Kidney (tissue), 22 donors: ENCODE measurements at places on chromosomes 4 and X.

DNA sequence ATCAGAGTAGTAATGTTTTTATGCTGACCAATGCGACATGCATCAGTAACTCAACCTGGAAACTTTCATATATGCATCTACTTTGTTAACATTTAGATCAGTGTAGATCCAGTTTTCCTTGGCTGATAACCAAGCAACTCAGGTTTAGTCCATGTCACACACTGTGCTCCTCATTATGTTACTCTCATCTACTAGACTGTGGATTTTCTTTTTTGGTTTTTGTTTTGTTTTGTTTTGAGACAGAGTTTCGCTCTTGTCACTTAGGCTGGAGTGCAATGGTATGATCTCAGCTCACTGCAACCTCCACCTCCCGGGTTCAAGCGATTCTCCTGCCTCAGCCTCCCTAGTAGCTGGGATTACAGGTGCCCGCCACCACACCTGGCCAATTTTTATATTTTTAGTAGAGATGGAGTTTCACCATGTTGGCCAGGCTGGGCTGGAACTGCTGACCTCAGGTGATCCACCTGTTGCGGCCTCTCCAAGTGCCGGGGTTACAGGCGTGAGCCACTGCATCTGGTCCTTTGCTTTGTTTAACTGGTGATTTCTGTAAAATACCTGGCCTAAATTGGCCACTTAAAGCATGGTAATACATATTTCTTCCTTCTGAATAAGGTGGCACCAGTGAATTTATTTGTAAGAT is 48.6 kb downstream of the SMARCAD1 start:
- DNase-seq: no peak

GRCh38 chrX:96957718-96958117 is 74.0 kb downstream of the RPA4 start:
- DNase-seq: no peak

- peak; percentile 64 for DNase-seq
These were observed 105.9 kb downstream of the CT47B1 start for GRCh38 chrX:120769576-120770341.

DNA sequence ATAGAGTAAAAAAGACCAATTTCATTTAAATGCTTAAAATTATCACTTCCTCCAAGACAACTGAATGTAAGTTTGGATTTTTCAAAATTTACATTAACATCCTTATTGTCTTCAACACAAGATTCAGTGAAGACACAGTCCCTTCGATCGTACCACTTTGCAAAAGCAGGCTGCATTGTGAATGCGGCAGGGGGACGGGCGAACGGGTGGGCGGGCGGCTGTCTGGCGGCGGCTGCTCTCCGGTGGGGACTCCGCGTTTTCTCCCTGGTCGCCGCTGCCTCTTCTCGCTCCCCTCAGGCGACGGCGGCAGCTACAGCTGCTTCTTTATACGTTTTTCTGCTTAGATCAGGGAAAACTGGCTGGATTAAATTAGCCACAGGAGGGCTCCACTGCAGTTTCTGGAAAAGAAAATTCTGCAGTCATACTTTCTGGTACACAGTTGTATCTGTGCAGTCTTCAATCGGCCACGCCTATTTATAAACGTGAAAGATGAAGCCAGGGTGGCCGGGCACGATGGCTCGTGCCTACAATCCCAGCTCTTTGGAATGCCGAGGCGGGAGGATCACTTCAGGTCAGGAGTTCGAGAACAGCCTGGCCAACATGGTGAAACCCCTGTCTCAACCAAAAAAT is 33.9 kb upstream of the HPF1 start:
- peak; percentile 75 for DNase-seq

- DNase-seq: no peak
These were observed 171.1 kb downstream of the PALLD start for GRCh38 chr4:168667921-168668320.
